Left renal cortex interstitium (tissue), 4 donors: ENCODE measurements at places on chromosomes 12 and 14.

DNA sequence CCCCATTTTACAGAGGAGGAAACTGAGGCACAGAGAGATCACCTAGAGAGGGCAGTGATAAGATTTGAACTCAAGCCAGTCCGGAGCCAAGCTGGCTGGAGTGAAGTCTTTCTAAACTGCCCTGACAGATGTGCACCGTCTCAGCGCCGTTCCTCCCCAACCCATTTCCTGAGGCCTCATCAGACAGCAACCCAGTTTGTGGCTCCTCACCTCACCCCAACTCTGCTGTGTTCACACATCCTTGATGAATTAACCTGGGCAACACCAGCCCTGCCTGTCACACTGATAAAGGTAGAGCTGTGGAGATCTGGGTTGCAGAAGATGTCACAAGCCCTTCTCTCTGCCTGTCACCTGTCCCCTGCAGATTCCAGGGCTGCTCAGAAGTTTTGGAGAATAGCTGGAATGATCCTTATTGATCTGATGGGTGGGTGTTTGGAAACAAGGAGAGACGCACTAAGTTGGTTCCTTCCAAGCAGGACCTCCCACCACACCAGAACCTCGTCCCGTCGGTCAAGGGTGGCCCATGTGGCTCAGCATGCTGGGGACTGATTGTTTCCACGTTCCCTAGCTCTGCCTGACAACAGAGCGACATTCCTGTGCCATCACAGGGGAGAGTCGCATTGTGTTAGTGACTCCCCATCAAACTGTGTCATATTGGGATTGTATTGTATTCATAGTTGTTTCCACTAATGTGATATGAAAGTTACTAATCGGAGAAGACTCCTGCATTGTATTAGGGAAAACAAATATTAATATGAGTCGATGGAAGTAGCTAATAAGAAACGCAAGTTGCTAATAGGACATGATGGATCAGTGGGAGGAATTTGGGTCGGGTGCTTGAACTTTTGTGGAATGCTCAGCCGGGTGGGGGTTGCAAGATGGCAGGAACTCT, 200.6 kb downstream of the PHETA1 start:
- no peak for DNase-seq

- no peak for DNase-seq
These were observed 211.5 kb upstream of the C14orf180 start for GRCh38 chr14:104367866-104368750.

- DNase-seq = no peak
These were observed 521 bp upstream of the PCED1B start for GRCh38 chr12:47078733-47079467.

DNA sequence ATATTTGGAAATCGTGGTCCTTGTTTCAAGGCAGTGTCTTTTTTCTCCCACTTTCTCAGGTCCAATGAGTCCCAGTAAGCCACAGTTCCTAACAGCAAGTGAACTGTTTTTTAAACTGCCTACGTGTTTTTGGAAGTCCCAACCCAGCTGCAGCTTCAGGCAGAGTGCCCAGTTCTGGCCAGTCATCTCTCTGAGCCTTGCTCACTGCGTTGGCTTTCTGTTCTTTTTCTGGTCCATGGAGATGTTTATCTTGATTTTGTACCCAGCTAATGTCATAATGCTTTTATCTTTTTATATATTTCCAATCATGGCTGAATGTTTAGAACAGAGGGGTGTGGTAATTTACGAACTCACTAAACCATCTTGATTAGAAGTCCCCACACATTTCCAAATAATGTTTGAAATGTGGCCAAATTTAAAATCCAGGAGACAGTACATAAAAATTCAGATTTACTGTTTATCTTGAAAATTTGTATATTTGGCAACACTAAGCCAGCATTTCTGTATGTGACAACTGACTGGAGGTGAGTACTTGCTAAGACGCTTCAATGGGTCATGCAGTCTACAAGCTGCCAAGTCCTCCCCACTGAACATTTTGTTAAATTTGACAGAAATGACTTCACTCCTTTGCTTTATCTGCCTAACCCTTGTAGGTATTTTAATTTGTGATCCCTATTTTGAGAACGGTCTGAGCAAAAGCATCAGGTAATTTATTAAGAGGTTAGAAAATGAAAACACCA, 46.1 kb upstream of the OTOGL start:
- peak; percentile 17 for DNase-seq

GRCh38 chr12:88753707-88754106, 173.4 kb upstream of the KITLG start:
- DNase-seq = no peak

- no peak for DNase-seq
These were observed 65.8 kb downstream of the RIC8B start for GRCh38 chr12:106840243-106840642.

GRCh38 chr12:103560604-103561101, 26.4 kb upstream of the STAB2 start:
- DNase-seq = no peak

DNA sequence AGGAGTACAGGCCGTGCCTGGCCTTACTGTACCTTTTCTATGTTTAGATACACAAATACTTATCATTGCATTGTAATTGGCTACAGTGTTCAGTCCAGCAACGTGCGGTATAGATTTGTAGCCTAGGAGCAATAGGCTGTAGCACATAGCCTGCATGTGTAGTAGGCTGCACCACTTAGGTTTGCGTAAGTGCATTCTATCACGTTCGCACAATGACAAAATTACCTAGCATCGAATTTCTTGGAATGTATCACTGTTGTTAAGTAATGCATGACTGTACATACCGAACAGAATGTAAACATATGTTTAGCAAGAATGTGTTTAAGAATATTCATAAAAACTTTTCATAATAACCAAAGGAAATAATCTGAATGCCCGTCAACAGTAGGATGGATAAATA, 31.9 kb downstream of the VRTN start:
- DNase-seq = no peak

- DNase-seq = no peak
These were observed 13.2 kb downstream of the KCNH3 start for GRCh38 chr12:49552014-49552413.

DNA sequence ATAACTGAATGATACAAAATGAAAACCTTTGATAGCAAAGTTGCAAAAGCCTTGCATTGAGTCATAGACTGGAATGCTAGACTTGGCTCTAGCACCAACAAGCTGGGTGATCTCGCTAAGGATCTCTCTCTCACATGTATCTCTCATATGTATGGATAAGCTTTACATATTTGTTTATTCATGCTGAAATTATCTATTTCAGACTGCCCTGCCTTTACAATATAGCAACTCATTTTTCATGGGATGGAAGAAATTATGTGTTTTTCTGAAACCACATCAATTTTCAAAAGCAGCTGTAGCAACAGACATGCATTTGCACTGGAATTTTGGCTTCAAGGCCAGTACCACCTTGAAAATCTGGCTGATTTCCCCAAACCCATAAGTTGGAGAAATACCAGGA, 11.4 kb downstream of the RERG start:
- no peak for DNase-seq

- no peak for DNase-seq
These were observed 110.0 kb downstream of the ADCK1 start for GRCh38 chr14:77909911-77910310.

DNA sequence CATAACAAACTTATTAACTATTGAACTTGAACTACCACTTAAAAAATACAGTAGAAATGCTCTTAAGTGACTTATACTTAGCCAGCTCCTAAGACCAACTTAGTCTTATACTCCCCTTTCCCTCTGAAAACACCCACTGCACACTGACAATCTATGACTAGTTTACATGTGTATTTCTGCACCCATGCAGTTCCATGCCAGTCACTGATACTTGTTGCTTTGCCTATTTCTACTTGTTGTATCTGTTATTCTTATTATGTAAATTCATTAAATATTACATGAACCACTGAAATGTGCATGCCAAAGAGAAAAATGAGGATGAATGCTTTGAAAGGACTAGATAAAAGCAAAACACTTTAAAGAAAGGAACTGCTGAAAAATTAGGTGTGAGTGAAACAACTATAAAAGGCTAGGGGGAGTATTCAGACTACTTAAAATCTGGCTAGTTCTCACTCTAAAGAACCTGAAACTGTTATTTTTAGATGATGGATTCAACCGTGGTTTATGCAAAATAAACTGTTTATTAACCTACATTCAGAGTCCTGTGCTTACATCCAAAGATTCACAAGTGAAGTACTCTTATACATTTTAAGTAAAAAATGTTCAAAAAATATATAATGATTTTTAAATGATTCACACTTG, 74.7 kb downstream of the RPS6KA5 start:
- DNase-seq = no peak

GRCh38 chr12:41184864-41185263, 3.3 kb upstream of the PDZRN4 start:
- no peak for DNase-seq

DNA sequence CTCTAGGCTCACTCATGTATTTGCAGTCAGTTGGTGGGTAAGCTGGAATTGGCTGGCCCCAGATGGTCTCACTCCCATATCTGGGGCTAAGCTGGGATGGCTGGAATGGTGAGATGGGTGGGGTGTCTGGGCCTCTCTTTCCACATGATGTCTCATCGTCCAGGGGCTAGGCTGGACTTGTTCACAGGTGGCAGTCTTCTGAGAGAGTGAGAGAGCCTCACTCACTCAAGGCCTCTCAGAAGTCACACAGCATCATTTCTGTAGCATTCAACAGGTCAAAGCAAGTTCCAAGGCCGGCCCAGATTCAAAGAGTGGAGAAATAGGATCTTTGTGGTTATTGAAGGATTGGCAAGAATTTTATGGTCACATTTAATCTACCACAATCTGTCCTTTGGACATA, 102.7 kb downstream of the UNC79 start:
- no peak for DNase-seq

- no peak for DNase-seq
These were observed 4.5 kb downstream of the DHH start for GRCh38 chr12:49089821-49090773.

- no peak for DNase-seq
These were observed 7.4 kb downstream of the PRIMA1 start for GRCh38 chr14:93780813-93781400.

DNA sequence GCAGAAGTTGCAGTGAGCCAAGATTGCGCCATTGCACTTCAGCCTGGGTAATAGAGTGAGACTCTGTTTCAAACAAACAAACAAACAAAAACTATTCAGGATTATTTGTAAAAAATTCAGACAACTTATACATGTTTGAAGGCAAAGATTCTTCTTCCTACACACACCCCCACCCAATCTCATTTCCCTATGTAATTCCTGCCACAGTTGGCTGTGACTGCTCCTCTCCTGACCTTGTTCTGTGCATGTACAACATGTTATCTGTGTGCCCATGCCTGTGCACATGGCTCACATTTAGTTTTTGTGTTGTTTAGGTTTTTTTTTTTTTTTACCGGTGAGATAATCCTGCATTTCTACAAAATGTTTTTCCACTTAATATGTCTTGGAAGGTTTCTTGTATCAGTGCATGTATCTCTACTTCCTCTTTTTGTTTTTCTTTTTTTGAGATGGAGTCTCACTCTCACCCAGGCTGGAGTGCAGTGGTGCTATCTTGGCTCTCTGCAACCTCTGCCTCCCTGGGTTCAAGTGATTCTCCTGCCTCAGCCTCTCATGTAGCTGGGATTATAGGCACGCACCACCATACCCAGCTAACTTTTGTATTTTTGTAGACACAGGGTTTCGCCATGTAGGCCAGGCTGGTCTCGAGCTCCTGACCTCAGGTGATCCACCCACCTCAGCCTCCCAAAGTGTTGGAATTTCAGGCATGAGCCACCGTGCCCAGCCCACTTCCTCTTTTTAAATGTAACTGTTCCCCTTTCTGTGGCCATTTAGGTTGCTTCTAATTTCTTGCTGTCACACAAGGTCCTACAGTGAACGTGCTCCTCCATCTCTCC, 8.7 kb downstream of the CFAP251 start:
- no peak for DNase-seq

DNA sequence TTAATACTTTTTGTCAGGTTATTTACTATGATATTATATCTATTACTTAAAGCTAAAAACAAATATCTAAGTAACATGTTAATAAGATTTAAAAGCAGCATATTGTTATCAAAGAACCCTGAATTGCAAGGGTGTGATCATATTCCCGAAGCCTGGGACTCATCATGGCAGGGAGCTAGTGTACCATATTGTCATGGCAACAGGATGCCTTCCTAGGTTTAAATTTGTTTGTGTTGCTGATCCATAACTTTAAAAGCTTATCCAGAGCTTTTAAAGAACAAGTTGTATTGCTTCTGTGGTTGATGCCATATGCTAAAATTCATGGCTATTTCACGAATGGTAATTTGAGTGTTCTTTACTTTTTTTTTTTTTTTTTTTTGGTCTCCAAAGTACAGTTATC, 500.5 kb downstream of the NAV3 start:
- DNase-seq = no peak

GRCh38 chr14:98941481-98941880, 330.5 kb downstream of the BCL11B start:
- DNase-seq = no peak

GRCh38 chr14:75165586-75166391, 10.6 kb downstream of the TMED10 start:
- no peak for DNase-seq

DNA sequence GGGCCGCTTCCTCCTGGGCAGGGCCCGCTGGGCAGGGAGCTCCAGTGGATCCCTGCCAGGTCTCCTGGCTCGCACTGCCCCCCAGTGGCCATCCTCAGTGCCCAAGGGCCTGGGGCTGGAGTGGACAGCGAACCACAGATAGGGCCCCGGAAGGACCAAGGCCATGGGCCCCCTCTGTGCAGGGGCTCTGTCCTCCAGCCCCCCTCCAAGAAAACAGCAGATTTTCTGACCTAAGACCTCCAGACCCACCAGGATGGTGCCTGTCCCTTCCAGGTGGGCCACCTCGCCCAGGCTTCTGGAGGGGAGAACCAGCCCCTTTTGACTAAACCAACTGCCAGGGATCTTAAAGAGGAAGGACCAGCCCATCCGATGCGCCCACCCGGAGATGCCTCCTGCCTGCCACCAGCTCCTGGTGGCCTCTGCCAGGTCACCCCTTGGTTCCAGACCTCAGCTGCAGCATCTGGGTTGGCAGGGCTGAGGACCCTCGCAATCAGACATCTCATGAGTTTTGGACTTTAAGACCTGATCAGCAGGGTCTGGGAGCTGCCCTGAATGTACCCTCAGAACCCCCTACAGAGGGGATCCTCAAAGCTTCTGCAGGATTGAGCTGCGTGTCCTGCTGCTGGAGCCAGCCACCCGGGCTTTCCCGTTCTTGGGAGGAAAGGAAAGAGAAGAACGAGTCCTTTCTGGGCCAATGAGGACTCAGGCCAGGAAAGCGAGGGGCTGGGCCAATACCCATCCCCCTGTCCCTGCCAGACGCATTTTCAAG, 325.8 kb upstream of the DIO3 start:
- DNase-seq = no peak

- DNase-seq = no peak
These were observed 56.2 kb upstream of the VPS33A start for GRCh38 chr12:122322501-122322900.

- no peak for DNase-seq
These were observed 37.2 kb downstream of the ATF7IP start for GRCh38 chr12:14402697-14403096.

- no peak for DNase-seq
These were observed 5.1 kb upstream of the USP30 start for GRCh38 chr12:109047081-109047805.

- DNase-seq = no peak
These were observed 792.5 kb downstream of the DIO2 start for GRCh38 chr14:79418649-79419415.

- no peak for DNase-seq
These were observed 93.5 kb downstream of the LMNTD1 start for GRCh38 chr12:25459541-25459951.
